ENCODE measurements at places on chromosomes 2 and 18.

GRCh38 chr2:2769481-2770431, 438.7 kb upstream of the MYT1L start:
- DNase-seq, result no peak

- DNase-seq, result no peak
Measured at GRCh38 chr18:3293196-3293951, 31.4 kb downstream of the MYL12B start.

GRCh38 chr2:189798312-189799029, 14.2 kb downstream of the PMS1 start:
- DNase-seq, result peak; percentile 72

DNA sequence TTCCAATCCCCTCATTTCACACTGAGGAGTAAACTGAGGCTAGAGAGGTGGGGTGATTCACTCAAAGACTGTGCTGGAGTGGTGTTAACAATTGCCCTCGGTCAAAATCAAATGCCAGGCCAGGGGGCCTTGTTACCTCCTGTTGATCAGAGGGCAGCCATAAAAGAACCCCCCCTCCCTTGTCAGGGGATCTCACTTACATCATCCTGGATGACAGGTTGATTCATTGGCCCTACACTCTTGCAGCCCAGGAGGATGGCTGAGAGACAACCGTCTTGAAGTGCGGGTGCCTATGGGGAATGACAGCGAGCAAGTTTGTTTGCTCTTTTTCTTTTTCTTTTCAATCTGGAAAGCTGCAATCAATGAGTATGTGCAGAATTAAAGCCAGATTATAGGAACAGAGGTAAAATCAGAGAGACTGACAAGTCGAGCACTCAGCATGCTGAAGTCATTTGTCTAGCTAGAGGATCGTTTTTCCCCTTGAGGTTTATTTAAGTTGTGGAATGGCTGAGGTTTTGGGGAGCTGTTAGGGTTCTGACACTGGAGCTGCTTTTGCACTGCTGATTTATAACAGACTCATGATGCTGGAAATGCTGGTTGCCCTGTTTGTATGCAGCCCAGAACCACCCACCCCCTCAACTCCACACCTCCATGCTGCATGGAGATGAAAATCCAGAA, 26.4 kb upstream of the NRP2 start:
- DNase-seq, result no peak

- peak; percentile 95 for DNase-seq
Measured at GRCh38 chr2:178241844-178242551, 47.7 kb downstream of the OSBPL6 start.

DNA sequence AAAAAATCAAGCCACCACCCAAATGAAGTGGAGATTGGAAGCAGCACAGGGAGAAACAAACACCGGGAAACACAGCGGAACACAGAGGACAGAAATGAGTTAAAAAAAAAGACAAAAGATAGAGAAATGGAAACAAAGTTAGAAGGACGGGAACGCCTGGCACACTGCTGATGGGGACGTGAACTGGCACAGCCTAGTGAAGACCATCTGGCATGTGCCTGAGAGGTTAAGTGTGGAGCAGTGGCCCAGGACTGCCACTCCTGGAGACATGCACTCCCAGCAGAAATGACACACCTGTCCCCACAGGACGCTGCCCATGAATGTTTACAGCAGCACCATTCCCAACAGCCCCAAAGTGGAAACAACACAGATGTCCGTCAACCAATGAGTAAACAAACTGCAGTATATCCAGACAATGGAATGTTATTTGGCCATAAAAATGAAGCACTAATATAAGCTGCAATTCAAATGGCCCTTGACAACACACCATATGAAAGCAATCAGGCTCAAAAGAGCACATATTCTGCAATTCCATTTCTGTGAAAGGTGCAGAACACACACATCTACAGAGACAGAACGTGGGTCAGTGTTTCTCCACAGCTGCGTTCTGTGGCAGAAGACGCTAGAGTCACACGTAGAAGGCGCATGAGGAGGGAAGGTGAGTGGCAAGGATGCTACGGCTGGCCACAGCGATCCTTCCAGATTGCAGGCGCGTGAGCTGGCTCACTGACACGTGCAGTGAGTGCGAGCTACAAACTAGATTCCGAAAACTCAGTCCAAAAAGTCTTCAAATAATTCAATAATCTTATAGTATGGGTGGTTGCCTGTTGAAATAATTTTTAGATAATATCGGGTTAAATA, 24.6 kb downstream of the THAP4 start:
- DNase-seq, result no peak

- no peak for DNase-seq
Measured at GRCh38 chr2:122031544-122032263, 276.3 kb downstream of the TSN start.

GRCh38 chr18:9688036-9688741, 19.9 kb upstream of the RAB31 start:
- DNase-seq, result peak; percentile 52

- DNase-seq, result no peak
Measured at GRCh38 chr2:118954297-118955060, 12.5 kb downstream of the MARCO start.

DNA sequence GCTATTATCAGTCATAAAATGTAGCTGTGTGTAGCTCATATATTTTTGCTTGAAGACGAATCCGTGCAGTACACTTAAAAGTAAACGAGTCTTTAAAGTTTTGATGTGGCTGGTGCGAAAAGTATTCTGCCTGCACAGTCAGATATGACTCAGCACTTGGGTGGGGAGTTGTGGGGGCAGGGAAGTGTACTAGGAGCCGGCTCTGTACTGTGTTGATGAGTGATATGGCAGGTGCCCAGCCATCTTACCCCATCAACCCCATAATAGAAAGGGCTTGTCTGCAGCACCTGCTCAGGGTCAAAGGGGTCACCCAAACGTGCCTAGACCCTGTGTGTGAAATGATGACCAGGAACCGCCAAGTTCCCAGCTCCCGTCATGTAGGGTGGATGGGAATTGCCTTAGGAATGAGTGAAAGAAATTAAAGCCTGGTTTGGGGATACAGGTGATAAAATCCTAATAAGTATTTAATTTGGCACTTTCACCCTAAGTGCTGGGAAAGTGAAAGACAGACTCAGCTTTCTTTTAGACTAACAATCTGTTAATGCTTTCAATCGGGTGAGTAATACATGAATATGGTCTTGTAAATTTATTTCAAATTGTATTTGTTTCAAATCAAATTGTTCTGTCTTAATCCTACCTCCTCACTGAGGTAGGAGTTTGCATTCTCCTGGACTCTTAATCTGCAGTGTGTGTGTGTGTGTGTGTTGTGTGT, 48.0 kb downstream of the BCL2L11 start:
- DNase-seq, result peak; percentile 78

DNA sequence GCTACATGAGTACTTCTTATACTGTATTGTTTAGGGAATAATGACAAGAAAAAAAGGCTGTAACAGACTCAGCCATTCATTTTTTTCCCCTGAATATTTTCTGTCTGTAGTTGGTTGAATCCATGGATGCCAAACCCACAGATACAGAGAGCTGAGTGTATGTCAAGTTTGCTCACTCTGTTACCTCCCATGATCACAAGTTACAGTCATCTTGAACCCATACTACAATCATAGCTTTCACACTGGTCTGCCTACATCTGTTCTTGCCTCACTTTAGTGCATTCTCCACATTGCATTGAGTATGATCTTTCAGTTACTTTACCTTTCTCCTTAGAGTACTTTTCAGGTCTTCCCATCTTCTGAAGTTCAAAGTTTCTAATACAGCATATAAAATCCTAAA, 94.0 kb downstream of the BIRC6 start:
- no peak for DNase-seq

DNA sequence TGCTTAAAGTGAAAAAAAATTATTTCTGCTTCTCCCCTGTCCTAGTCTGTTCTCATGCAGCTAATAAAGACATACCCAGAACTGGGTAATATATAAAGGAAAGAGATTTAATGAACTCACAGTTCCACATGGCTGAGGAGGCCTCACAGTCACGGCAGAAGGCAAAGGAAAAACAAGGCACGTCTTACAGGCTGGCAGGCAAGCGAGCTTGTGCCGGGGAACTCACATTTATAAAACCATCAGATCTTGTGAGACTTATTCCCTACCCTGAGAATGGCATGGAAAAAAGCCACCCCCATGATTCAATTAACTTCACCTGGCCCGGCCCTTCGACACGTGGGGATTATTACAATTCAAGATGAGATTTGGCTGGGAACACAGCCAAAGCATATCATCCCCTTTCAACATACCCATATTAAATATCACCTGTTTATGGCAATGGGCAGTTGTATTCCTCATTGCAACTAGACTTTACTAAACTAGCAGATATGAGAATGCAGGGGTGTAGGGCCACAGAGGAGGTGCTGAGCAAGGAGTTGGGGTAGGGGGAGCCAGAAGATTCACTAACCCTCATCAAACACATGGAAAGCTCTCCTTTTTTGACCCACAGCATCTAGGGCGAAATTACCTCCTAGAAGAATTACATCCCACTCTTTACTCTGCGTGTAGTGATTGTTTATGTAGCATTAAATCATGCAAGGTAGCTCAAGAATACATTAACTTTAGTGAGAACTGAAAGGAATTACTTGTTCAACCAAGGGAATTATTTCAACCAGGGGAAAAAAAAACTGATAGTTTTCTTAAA, 183.3 kb upstream of the DOK6 start:
- no peak for DNase-seq

GRCh38 chr18:46946656-46947282, 29.4 kb downstream of the KATNAL2 start:
- DNase-seq, result peak; percentile 91

DNA sequence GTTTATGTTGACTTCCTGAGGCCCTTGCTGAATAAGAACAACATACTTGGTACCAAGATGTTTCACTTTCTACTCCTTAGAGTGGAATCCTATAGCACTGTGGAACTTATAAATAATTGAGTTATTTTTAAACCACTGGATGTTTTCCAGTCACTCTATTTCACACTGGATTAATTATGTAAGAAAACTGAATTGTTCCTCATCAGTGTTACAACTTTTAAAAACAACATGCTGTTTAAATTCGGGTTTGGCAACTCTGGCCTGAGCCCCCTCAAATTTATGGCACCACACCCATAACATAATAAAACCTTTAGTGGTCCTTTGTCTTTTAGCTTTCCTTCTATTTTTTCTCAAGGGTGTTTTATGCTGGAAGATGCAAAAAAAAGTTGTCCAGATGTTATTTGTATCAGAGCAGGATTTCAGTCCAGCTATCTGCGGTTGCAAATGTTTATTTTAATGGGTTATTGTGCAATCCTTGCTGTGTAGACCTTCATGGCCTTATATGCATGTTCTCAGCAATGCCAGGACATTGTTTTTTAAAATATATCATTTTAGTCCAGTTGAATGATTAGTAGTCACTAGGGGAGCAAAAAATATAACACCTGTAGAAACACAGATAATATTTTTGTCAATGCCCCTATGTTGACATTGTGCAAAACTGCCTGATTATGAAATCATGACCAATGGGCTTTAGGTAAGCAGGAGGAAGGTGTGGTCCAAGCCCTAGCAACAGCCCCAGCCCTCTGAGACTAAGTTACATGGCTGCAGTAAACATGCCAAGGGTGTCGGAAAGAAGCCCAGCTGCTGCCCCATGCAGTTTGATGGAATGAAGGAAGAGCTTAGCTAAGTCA, 638.0 kb upstream of the ZEB2 start:
- DNase-seq, result peak; percentile 88

- DNase-seq, result no peak
Measured at GRCh38 chr2:228533156-228533555, 351.7 kb upstream of the SPHKAP start.

- DNase-seq, result peak; percentile 23
Measured at GRCh38 chr18:41134426-41134825, 820.6 kb upstream of the PIK3C3 start.

DNA sequence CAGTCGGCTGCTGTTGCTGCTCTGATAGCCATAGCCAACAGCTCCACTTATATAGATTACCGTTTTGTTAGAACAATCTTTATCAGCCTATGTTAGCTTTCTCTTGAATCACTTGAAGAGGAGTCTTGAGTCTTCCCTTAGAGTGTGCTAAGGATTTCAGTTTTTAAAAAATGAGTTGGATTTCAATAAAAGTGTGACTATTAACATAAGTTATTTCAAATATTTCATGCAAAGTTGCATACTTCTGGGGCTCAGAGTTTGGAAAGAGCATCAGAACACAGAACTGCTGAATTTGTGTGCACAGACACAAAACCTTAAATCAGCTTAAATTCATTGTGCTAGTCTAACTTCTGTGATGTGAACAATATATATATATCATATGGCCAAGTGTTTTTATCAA, 174.7 kb downstream of the MTX2 start:
- no peak for DNase-seq

DNA sequence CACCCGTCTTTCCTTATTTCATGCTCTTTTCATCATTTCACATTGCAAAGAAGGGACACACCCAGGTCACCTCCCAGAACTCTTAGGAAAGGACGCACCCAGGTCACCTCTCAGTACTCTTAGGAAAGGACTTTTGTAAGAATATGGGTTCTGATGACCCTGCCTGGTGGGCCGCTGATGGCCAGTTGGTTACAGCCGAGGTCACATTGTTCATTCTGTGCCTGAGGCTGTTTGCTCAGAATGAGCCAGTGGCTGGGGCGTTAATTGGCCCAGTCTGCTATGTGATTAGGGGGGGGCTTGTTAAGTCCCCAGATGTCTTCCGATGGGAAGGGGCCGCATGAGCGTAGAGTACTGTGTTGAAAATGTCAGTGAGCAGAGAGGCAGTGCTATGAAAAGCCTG, 9.4 kb downstream of the MLPH start:
- no peak for DNase-seq

- DNase-seq, result no peak
Measured at GRCh38 chr2:100703213-100703612, 116.7 kb upstream of the NPAS2 start.

DNA sequence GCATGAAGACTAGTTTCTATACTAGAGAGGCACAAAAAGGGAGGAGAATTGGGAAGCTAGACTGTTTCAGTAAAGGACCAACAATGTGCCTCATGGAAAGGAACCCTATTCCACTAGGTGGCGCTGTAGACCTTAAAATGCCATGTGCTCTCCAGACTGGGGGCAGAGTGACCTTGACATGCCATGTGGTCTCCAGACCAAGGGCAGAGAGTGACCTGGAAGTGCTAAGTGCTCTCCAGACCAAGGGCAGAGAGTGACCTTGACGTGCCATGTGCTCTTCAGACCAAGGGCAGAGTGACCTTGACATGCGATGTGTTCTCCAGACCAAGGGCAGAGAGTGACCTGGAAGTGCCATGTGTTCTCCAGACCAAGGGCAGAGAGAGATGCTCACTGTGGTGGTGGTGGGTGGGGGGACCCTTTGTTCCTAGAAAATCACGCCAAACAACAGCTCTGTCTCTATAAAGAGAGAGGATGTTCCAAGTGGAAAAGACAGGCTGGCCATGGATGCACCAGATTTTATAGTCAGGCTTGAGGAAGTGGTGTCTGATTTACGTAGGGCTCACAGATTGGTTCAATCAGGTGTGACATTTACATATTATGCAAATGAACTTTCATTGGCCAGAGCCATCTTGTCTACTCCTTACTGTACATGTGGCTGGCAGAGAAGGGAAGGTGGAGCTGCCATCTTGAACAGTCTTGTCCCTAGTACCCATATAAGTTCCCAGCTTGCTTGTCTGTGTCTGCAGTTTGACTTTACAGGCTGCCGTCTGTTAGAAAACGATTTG, 344.0 kb upstream of the DDX18 start:
- no peak for DNase-seq
